ENCODE measurements at places on chromosomes 12 and 14.

- no peak for DNase-seq
Observed at GRCh38 chr12:56120158-56120846, 2.2 kb downstream of the ZC3H10 start.

- no peak for DNase-seq
Observed at GRCh38 chr12:25692115-25693035, 139.3 kb upstream of the LMNTD1 start.

GRCh38 chr12:54680374-54680773 is 32.2 kb upstream of the DCD start:
- no peak for DNase-seq

- no peak for DNase-seq
Observed at GRCh38 chr14:95015046-95015445, 142.3 kb downstream of the DICER1 start.

DNA sequence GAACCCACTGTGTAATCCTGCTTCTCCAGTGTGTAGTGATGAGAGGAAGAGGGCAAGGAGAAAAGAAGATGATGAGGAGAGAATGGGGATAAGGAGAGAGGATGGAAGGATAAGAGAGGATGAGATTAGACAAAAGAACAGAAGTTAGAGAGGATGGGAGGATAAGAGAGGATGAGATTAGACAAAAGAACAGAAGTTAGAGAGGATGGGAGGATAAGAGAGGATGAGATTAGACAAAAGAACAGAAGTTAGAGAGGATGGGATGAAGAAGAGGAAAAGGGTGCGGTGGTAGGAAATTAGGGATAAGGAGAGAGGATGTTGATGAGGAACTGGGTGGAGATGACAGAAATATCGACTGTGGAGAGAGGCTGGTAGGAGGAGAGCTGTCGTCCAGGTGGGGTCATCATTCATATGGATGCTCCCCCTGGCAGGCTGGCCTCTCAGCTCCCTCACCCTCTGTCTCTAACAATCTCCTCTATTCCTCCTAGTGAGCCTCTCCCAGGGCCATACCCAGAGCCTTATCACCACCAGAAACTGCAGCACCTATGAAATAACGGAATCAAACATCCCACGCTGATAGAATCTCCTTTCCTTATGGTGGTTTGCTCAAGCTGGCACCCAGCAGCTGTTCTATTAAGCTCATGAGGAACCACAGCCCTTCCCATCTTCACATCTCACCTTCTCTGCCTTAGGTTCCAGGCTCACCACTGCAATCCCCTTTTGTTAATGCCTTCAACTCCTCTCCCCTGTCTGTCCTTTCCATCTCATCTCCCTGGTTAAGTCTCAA is 6.0 kb upstream of the CIROP start:
- no peak for DNase-seq

DNA sequence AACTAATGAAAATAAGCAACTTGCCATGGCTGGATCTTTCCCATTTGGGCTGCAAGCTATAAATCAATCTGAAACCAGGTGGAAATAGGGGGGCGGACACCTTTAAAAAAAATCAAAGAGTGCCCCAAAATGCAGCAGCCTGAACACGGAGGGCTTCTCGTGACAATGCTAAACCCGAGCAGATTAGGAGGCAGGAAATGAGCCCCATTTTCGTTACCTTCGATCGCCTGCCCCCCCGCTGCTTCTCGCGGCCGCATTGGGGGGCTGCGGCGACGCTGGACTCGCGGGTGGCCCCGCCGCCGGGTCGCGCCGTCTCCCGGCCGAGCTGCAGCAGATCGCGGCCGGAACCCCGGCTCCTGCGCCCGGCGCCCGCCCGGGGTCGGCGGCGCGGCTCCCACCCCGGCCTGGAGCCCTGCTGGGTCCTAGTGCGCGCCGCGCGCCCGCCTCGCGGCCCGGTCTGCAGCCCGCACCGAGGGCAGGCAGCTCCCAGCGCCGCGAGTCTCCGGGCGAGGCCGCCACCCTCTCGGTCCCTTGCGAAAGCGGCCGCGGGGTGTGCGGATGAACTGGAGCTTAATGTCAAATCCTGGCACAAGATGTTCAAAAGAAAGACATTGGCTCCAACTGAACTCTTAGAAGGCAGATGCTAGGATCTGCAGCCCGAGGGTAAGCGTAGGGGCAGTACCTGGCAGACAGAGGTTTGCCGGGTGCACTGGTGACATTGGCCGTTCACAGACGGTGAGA is 201.9 kb upstream of the FOXN3 start:
- DNase-seq = peak; percentile 52

GRCh38 chr14:76946753-76947077 is 81.8 kb downstream of the IRF2BPL start:
- DNase-seq = no peak

- no peak for DNase-seq
Observed at GRCh38 chr12:45343269-45344051, 127.6 kb downstream of the ANO6 start.

GRCh38 chr14:58738189-58738836 is 100.6 kb downstream of the DACT1 start:
- DNase-seq = no peak

DNA sequence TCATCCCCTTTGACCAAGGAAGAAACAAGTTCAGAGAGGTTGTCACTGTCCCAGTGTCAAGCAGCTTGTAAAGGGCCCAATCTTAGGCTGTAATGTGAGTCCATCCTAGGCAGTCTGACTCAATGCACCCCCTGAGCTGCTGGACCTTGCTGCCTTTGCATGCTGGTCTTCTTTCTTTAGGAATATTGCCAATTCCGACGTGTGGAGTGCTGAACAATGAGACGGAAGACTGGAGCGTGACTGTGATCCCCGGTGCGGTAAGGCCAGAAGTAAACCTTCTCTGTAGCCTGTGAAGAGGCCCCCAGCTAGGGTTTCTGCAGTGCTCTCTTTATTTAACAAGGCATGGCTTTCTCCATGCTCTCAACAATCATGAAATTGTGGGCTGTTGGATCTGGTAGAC is 963 bp downstream of the TCTN2 start:
- no peak for DNase-seq

DNA sequence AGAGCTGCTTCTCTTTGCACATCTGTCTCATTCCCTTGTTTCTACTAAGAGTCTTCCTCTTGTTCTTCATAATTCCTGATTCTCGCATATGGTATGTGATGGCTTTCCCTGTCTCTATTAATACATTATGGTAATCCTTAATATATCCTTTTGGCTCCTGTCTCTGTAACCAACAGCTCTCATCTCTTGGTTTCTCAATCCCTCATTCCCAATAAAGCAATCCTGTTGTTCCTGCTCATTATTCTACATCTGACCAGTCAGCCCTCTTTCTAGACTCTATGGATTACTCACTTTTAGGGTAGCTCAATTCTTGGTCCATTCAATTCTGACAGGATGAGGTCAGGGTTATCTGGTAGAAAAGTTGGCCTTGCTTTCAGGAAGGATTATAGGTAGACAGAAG is 349.9 kb downstream of the LRIG3 start:
- DNase-seq = no peak

DNA sequence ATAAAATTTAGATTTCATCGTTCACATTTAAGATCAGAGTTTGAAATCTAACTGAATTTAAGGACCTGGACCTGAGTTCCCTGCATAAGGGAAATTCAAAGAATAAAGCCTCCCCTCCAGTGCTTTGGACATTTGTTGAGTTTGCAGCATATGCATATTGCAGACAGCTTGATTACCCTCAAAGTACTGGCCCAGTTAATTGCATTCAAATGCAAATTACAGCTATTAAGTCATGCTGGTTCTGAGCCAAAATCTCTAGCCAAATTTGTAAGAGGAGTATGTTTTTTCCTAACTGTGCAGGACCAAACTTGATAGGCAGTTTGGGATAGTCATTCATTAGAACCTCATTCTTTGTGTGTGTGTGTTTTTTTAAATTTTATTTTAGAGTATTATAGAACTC is 9.1 kb upstream of the KIF21A start:
- DNase-seq = no peak

- DNase-seq = no peak
Observed at GRCh38 chr14:23633160-23633701, 2.9 kb upstream of the DHRS2 start.

- no peak for DNase-seq
Observed at GRCh38 chr12:10033783-10034545, 3.5 kb downstream of the CLEC9A start.

- no peak for DNase-seq
Observed at GRCh38 chr12:57783466-57783801, 847 bp downstream of the TSFM start.

DNA sequence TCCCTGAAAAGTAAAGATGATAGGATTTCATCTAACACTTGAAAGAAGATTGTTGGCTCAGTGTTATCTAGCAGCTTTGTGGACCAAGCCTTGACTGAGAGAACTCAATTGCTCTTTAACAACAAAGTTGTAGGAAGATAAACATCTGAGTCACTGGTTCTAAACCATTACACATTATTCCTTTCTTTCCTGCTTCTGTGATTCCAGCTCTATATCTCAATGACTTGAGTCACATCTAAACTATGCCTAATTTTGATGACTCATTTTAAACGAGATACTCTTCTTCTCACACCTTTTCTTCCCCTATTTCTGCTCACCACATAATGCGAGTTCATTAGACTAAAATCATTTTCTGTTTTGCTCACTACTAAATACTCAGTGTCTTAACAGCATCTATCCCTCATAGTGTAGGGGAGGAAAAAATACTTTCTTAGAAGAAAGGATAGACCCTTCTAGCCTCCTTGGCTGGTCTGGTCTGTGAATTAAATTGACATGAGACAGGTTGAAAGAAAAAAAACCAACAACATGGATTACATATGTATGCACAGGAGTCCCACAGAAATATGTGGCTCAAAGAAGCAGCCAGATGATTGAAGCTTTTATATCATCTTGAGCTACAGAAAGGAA is 201.4 kb downstream of the C12orf50 start:
- DNase-seq = no peak

DNA sequence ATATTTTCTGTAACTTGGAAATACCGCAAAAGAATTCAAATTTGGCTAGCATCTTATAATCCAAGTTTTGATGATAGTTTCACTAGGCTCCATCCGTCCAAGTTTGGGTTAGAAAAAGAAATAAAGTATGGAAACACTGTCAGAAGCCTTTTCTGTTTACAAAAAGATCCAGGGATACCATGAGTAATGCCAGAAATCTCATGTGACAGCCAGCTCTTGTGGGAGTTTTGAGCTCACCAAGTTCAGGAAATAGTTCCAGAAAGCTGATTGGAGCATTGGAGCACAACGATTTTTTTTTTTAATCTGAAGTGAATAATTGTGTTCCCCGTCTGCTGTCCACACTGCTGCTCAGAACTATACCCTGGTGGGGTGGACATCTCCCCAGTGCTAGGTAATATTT is 229.7 kb upstream of the NPAS3 start:
- peak; percentile 23 for DNase-seq

GRCh38 chr12:25286837-25287236 is 36.1 kb upstream of the KRAS start:
- no peak for DNase-seq

DNA sequence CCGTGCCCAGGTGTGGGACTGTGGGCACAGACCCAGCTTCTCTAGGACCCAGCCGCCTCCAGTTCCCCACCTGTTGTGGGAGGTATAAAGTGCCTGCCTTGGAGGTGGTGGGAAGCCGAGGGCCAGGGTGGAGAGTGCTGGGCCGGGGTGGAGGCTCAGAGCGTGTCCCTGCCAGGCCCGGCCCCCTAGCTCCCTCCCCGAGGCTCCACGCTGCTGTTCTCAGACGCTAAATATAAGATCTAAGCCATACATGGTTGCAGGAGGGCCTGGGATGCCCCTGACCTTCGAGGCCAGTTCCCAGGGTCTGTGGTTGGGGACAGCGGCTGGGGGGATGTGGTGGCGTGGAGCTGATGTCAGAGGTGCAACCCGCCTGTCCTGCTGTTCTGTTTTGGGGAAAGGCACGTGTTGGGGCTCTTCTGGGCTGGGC is 10.8 kb downstream of the INF2 start:
- no peak for DNase-seq

DNA sequence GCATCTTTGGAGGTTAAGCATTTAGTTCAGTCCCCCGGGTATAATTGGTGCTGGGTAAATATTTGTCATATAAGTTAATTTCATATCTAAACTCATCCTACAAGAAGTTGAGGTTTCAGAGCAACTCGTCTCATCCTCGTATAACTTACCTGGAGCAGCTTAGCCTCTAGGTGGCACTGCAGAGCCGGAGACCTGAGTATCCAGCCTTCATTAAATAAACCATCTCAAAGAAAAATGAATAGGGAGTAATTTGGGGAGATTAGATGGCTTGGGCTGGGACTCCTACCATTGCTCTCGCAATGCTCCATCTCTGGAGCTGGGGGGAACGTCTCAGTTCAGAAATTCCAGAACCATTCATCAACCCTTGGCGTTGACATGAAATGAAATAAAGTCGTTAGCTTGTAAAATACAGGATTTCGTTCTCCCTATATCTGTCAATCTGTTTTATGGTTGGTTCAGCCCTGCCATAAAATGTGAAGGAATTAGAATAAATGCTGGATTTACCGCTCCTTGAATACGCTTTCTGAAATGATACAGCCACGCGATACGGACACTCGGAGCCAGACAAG is 122.9 kb upstream of the TMEM132D start:
- DNase-seq = no peak

GRCh38 chr12:114213055-114213581 is 192.8 kb downstream of the TBX5 start:
- peak; percentile 10 for DNase-seq

DNA sequence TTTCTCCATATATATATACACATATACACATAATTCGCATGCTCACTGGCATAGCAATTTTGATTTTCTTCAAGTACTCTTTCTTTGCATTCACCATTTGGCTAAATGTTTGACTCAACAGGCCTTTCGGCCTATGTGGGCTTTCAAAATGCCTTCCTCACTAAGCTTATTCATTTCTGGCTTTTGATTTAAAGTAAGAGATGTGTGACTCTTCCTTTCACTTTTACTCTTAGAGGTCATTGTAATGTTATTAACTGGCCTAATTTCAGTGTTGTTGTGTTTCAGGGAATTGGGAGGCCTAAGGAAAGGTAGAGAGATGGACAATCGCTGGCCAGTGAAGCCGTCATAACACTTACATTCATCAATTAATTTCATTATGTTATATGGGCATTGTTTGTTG is 14.5 kb upstream of the KLRD1 start:
- DNase-seq = no peak

DNA sequence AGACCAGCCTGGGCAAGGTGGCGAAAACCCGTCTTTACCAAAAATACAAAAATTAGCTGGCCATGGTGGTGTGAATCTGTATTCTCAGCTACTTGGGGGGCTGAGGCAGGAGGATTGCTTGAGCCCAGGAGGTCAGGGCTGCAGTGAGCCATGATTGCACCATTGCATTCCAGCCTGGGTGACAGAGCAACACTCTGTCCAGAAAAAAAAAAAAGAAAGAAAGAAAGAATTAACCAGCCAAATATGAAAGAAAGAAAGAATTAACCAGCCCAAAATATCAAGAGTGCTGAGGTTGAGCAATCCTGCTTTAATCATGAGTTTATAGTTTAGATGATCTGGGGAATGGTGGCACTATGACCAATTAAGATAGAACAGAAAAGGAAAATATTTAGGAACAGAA is 3.5 kb upstream of the ACTN1 start:
- no peak for DNase-seq

GRCh38 chr12:46266869-46267574 is 1.8 kb downstream of the SLC38A1 start:
- DNase-seq = peak; percentile 20

GRCh38 chr14:51872396-51872795 is 12.0 kb downstream of the GNG2 start:
- DNase-seq = no peak

GRCh38 chr12:89880690-89881350 is 172.2 kb upstream of the ATP2B1 start:
- no peak for DNase-seq

- no peak for DNase-seq
Observed at GRCh38 chr12:22105542-22105941, 59.5 kb downstream of the CMAS start.
